ENCODE measurements at places on chromosomes 16 and 17. TPM values are rescaled to one million over a fixed set of nuclear protein-coding genes. Genes with fewer than 3 reads are reported as not detected.

DNA sequence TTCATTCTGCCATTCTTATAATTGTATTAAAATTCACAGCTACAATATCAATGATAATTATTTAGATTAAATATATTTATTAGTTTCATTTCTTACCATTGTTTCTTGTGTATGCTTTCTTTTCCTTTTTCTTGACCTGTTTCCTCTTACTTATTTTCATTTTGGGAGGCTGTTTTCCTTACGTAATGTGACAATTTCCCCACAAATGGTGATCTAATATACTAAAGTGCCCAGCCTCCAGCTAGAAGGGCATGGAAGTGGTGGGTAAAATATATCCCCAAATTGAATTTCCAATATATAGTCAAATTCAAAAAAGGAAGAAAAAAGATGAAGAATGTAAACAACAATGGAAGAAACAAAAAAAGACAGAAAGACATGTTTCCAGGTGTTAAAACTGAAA lies 1.5 kb upstream of the ABCA6 start:
- peaks cover 4% of the 10 kb centered on the region for H3K4me1 ChIP-seq
- DNase-seq: no peak
- H3K4me3 ChIP-seq: no peak overlapping the region
- H3K36me3 ChIP-seq: no peaks in the 10 kb centered on the region
- H3K27me3 ChIP-seq: no peaks in the 10 kb centered on the region

GRCh38 chr16:30637944-30638343 lies 12.8 kb upstream of the PRR14 start:
- H3K36me3 ChIP-seq: no peaks in the 10 kb centered on the region
- no peak for DNase-seq
- H3K4me1 ChIP-seq: peaks cover 8% of the 10 kb centered on the region
- H3K27me3 ChIP-seq: no peaks in the 10 kb centered on the region
- H3K4me3 ChIP-seq: no peak overlapping the region

The FKBP10 gene
- 51.2 TPM for total RNA-seq

The TNRC6A gene
- 45.8 TPM for total RNA-seq

DNA sequence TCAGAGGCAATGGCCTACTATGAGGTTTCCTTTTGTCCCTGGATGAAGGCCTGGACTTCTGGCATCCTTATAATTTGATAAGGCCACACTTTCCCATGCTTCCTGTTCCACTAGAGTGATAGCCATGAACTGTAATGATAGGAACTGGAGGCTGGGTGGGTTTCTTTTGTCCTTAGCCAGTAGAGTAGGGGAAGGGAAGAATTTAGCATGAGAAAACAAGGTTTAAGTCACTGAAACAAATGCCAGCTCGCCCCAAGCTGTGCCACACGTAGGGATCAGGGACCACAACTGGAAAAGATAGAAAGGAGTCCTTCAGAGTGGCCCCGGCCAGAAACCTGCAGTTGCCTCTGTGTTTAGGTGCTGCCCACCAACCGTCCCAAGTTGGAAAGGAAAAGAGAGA lies 80.9 kb upstream of the C17orf78 start:
- H3K4me3 ChIP-seq: no peak overlapping the region
- H3K27me3 ChIP-seq: no peaks in the 10 kb centered on the region
- no peak for DNase-seq

The NPIPA2 gene
- total RNA-seq: not detected

The TRAPPC2L gene
- 50.4 TPM for total RNA-seq

DNA sequence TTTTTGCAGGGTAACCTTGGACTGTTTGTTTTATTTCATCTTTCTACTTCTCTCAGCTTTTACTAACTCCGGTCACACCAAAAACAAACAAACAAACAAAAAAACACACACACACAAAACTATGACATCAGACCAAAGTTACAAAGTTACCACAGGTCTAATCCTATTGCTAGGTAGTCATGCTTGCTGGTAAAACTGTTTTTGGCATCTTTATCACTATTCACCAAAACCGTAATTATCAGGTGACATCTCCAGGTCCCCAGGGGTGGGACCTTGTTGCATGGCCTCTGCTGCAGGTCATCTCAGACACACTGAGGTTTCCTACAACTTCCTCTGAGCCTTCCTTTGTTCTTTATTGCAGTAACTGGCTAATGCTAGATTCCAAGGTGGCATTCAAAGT lies 162.3 kb downstream of the ABCA8 start:
- peak overlapping the region; percentile 42 for H3K27ac ChIP-seq
- H3K4me3 ChIP-seq: no peak overlapping the region
- H3K27me3 ChIP-seq: no peaks in the 10 kb centered on the region
- H3K4me1 ChIP-seq: peaks cover 38% of the 10 kb centered on the region
- no peak for DNase-seq
- no peaks in the 10 kb centered on the region for H3K36me3 ChIP-seq

GRCh38 chr17:13540546-13540945 lies 61.2 kb downstream of the HS3ST3A1 start:
- H3K4me3 ChIP-seq: no peak overlapping the region
- no peaks in the 10 kb centered on the region for H3K36me3 ChIP-seq
- no peak for DNase-seq
- no peaks in the 10 kb centered on the region for H3K4me1 ChIP-seq

GRCh38 chr16:17518441-17518840 lies 47.7 kb upstream of the XYLT1 start:
- H3K4me1 ChIP-seq: no peaks in the 10 kb centered on the region
- no peak overlapping the region for H3K27ac ChIP-seq
- no peak overlapping the region for H3K4me3 ChIP-seq
- DNase-seq: no peak
- no peaks in the 10 kb centered on the region for H3K27me3 ChIP-seq

DNA sequence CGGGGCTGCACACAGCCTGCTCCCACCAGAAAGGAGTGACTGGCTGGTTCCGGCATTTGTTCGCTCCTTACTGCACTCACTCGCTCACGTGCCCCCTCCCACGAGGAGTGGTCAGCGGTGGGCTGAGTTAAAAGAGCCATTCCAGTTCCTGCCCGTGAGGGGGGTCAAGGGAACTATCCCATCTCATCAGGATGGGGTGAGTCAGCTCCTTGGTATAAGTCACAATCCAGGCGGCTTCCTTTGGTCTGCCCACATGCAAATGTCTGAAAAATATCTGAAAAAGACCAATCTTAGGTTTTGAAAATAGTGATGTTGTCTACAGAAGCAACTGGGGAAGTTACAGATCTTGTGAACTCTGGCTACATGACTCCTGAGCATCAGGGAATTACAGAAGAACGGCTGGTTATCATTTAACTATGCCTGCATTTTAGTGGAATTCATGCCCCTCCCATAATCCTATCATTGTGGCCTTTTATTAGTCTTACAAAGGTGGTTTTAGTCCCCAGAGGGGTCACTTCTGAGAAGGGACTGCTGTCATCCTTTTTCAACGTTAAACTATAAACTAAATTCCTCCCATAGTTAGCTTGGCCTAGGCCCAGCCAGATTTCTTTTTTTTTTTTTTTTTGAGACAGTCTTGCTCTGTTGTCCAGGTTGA lies 9.8 kb upstream of the TNFSF12 start:
- no peaks in the 10 kb centered on the region for H3K27me3 ChIP-seq
- no peak overlapping the region for H3K4me3 ChIP-seq
- no peak overlapping the region for H3K27ac ChIP-seq
- H3K36me3 ChIP-seq: no peaks in the 10 kb centered on the region
- H3K4me1 ChIP-seq: no peaks in the 10 kb centered on the region

The PRSS36 gene
- 1.4 TPM for total RNA-seq

The CCDC200 gene
- not detected for total RNA-seq

- no peak overlapping the region for H3K27ac ChIP-seq
- peaks cover 10% of the 10 kb centered on the region for H3K36me3 ChIP-seq
- DNase-seq: no peak
- H3K4me1 ChIP-seq: peaks cover 12% of the 10 kb centered on the region
These were observed 3.3 kb upstream of the MBTPS1 start for GRCh38 chr16:84120023-84120422.

The RRAD gene
- 11.6 TPM for total RNA-seq

DNA sequence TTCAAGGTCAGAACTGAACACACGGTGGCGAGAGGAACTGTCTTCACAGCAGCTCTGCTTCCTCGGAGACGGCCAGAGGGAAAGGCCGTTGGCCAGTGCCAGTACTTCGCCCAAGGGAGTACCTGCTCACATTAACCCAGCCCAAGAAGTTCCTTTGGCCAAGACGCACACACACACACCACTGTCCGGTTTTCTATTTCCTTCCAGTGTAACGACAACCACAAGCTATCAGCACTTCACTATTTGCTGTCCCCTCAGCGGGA lies 744 bp upstream of the GGNBP2 start:
- H3K27ac ChIP-seq: peak overlapping the region; percentile 97
- peaks cover 29% of the 10 kb centered on the region for H3K4me1 ChIP-seq
- no peaks in the 10 kb centered on the region for H3K36me3 ChIP-seq

- peak; percentile 23 for DNase-seq
- H3K4me1 ChIP-seq: peaks cover 25% of the 10 kb centered on the region
- peak overlapping the region; percentile 56 for H3K4me3 ChIP-seq
- no peak overlapping the region for H3K27ac ChIP-seq
- peaks cover 2% of the 10 kb centered on the region for H3K36me3 ChIP-seq
- H3K27me3 ChIP-seq: no peaks in the 10 kb centered on the region
These were observed 1.9 kb upstream of the CAPN15 start for GRCh38 chr16:525520-526180.

GRCh38 chr17:75998327-75998795 lies 2.3 kb upstream of the CDK3 start:
- H3K27me3 ChIP-seq: no peaks in the 10 kb centered on the region
- H3K27ac ChIP-seq: no peak overlapping the region
- DNase-seq: no peak
- H3K4me1 ChIP-seq: no peaks in the 10 kb centered on the region
- H3K36me3 ChIP-seq: no peaks in the 10 kb centered on the region

DNA sequence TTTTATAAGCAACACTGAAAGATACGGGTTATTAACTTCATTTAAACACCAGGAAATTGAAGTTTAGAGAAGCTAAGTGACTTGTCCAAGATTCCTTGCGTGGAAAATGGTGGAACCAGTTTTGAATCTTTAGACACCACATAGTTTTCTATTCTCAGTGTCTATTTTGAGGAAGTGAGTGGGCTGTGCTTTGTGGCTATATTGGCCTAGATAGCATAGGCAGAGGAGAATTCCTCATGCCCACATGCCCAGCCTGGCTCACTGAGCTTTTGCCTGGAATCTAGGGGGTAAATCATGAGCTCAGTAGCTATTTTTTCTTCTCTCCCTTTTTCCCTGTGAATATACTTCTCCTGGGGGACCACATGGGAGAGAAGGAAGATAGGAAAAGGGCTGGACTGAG lies 431.3 kb downstream of the HS3ST3B1 start:
- no peaks in the 10 kb centered on the region for H3K4me1 ChIP-seq
- no peaks in the 10 kb centered on the region for H3K27me3 ChIP-seq
- no peak for DNase-seq
- H3K36me3 ChIP-seq: no peaks in the 10 kb centered on the region

DNA sequence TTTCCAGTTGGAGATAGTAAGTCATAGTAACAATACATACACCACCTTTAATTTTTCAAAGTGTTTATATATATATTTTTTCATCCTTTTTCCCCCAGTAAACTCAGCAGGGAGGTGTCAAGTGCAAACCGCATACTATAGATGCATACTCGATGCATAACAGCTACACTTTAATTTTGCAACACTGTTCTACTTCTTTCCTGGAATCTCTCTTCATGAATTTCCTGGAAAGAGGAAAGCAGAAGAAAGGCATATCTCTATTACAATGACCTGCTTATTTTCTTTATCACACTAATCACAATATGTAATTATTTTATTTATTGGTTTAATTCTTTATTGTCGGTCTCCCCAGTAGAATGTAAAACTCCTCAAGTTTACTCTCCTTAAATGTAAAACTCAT lies 140.0 kb downstream of the SNX11 start:
- DNase-seq: no peak
- no peaks in the 10 kb centered on the region for H3K4me1 ChIP-seq
- H3K27me3 ChIP-seq: no peaks in the 10 kb centered on the region
- no peak overlapping the region for H3K27ac ChIP-seq
- no peak overlapping the region for H3K4me3 ChIP-seq
- H3K36me3 ChIP-seq: no peaks in the 10 kb centered on the region

DNA sequence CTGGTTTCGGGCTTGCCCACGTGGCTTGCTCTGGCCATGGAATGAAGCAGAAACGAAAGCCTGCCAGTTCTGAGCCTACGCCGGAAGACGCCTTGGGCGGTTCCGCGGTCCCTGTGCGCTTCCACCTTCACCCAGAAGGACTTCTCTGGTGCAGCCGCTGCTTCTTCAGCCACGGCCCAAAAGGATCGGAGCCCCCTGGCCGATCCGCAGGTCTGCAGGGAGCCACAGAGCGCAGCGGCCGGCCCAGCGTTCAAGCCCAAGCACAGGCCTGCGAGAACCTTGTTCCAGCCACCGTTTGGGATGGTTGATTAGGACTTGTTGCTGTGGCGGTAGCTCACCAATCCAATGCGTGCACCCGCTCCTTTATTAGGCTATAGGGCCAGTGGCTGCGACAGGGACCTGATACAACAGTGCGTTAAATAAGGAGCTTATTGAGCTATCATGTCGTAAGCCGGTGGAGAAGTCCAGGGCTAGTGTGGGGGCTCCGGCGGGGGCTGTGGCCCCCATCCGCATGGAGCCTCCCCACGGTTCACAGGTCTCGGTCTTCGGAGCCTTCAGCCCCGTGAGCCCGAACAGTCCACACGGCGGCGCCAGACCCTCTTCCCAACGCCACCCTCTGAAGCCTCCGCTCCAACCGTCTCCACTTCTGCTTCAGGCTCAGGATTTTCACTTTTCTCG lies 10.2 kb upstream of the MPP2 start:
- peaks cover 8% of the 10 kb centered on the region for H3K4me1 ChIP-seq
- H3K4me3 ChIP-seq: no peak overlapping the region
- no peaks in the 10 kb centered on the region for H3K27me3 ChIP-seq
- DNase-seq: peak; percentile 54
- H3K36me3 ChIP-seq: no peaks in the 10 kb centered on the region

GRCh38 chr16:20944861-20945574 lies 44.4 kb downstream of the LYRM1 start:
- H3K27me3 ChIP-seq: no peaks in the 10 kb centered on the region
- no peaks in the 10 kb centered on the region for H3K36me3 ChIP-seq
- no peaks in the 10 kb centered on the region for H3K4me1 ChIP-seq

GRCh38 chr17:45287526-45288500 lies 25.9 kb upstream of the SPATA32 start:
- DNase-seq: no peak
- H3K27ac ChIP-seq: no peak overlapping the region
- H3K4me3 ChIP-seq: no peak overlapping the region
- no peaks in the 10 kb centered on the region for H3K27me3 ChIP-seq
- H3K36me3 ChIP-seq: peaks cover 33% of the 10 kb centered on the region

- peak; percentile 3 for DNase-seq
- no peak overlapping the region for H3K4me3 ChIP-seq
- H3K4me1 ChIP-seq: no peaks in the 10 kb centered on the region
- no peak overlapping the region for H3K27ac ChIP-seq
These were observed 121.1 kb upstream of the XYLT1 start for GRCh38 chr16:17591655-17592405.

The PLD6 gene
- total RNA-seq: 3.2 TPM

DNA sequence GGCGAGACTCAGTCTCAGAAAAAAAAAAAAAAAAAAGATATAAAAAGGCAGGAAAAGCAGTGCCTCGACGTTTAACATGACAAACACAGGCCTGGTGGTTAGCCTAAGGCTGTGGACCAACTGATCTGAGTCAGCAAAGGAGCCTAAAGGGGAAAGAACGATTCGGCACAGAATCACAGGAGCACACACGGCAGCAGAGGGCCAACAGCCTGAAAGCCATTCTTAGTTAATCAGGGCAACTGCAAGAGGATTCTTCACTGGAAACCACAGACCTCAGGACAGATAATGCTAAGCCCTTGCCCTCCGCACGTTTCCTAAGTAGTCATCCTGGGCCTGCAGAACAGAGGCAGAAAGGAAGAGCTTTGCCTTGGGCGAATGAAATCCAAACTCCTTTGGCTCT lies 14.7 kb downstream of the TMEM11 start:
- DNase-seq: no peak
- no peaks in the 10 kb centered on the region for H3K36me3 ChIP-seq
- H3K4me3 ChIP-seq: no peak overlapping the region
- H3K4me1 ChIP-seq: peaks cover 43% of the 10 kb centered on the region

The MYH13 gene
- not detected for total RNA-seq

GRCh38 chr17:885971-886571 lies 93.5 kb downstream of the NXN start:
- H3K4me3 ChIP-seq: no peak overlapping the region
- H3K36me3 ChIP-seq: no peaks in the 10 kb centered on the region
- no peaks in the 10 kb centered on the region for H3K27me3 ChIP-seq
- DNase-seq: no peak
